ENCODE measurements at places on chromosomes 1 and 21.

- DNase-seq: no peak
Measured at GRCh38 chr1:180402551-180402950, 99.8 kb downstream of the ACBD6 start.

- no peak for DNase-seq
Measured at GRCh38 chr1:34776911-34777310, 4.1 kb upstream of the GJB3 start.

DNA sequence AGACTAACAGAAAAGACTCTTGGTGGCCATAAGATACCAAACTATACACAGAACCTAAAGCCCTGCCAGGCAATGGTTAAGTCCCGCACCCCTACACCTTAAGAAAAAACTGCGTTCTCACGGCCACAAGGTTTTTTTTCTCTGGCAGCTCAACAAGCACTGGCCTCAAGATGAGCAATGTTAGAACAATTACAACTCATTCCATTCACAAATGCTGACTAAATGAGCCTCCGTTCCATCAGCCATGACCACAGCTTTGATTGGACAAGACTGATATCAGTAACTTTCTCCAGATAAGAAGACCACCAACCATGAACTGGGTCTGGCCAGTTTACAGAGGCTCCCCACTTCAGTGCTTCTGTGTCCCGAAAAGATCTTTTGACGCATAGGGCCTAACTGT lies 31.9 kb downstream of the SEC16B start:
- DNase-seq: no peak

DNA sequence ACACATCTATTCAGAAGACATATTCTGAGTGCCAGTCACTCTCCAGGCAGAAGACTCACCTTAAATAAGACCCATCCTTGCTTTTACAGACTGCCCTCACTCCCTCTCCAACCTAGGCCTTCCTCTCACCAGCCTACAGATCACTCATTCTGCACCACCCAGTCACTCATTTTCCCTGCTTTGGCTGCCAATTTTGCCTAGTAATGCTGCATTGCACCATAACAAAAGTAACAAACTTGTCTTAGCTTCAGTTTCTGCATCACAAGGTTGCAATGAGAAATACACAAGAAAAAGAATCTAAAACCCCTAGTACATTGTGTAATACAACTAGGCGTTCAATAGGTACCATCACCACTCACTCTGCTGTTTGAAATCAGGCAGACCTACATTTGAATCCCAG lies 292.4 kb downstream of the PLPP3 start:
- DNase-seq: no peak

GRCh38 chr1:225840223-225840610 lies 30.3 kb downstream of the EPHX1 start:
- DNase-seq: no peak

- no peak for DNase-seq
Measured at GRCh38 chr1:116944613-116945012, 34.9 kb downstream of the PTGFRN start.

- DNase-seq: no peak
Measured at GRCh38 chr1:63674865-63675419, 81.7 kb downstream of the PGM1 start.

- DNase-seq: no peak
Measured at GRCh38 chr1:199482426-199482825, 545.1 kb upstream of the NR5A2 start.

DNA sequence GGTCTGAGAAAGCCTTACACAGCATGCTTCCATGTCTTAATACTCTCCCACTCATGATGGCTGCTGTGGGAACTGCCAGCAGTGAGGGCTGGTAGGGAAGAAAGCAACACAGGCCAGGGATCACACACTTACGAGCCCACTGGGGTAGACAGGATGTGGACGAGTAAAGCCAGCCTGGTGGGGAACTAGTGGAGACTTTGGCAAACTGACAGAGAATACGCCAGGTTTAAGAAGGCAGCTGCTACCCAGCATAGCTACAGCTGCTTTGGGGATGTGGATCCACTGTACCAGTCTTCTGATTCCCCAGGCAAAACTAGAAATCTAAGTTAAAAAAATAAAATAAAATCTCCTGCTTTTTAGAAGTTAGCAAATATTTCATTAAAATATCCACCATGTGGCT lies 664.0 kb downstream of the SMYD3 start:
- no peak for DNase-seq

DNA sequence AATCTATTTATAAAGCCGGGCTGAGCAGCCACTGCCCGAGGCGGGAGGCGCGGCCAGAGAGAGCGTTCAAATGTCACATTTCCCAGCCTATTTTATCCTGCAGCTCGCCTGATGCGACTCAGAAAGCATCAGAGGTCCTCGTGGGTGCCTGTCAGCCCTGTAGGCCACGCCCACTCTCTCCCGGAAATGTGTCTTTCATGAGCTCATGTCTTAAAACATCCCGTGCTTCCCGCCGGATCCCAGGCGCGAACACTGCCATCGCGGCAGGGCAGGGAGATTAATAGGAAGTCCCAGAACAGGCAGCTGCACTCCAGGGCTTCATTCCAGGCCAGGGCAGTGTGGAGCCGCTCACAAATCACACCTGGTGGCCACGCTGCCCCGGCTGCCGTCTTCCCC lies 117.5 kb downstream of the PRDM16 start:
- no peak for DNase-seq

- no peak for DNase-seq
Measured at GRCh38 chr1:52424231-52424636, 19.8 kb downstream of the PRPF38A start.

DNA sequence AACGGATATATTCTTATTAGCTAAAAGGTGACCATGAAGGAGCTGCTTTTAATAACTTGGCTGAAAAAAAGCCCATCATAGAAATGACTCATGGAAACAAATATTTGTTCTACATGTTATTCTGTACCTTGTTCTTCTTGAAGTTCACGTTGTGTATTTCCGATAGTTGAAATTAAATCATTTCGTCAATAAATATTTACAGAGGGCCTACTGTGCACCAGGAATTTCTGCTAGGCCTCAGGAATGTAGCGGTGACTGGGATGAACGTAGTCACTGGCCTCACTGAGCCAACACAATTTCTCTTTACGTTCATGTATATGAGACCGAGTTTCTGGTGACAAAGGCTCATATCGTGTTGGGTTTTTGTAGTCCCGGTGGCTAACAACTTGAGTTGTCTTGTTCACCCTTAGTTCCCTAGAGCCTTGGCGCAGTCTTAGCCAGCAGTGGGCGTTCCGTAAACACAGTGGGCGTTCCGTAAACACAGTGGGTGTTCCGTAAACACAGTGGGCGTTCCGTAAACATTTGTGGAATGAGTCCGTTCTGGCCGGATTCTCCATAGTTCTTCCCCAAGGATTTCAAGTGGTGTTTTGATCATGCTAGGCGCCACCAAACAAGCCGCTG lies 53.2 kb upstream of the VAMP3 start:
- no peak for DNase-seq

DNA sequence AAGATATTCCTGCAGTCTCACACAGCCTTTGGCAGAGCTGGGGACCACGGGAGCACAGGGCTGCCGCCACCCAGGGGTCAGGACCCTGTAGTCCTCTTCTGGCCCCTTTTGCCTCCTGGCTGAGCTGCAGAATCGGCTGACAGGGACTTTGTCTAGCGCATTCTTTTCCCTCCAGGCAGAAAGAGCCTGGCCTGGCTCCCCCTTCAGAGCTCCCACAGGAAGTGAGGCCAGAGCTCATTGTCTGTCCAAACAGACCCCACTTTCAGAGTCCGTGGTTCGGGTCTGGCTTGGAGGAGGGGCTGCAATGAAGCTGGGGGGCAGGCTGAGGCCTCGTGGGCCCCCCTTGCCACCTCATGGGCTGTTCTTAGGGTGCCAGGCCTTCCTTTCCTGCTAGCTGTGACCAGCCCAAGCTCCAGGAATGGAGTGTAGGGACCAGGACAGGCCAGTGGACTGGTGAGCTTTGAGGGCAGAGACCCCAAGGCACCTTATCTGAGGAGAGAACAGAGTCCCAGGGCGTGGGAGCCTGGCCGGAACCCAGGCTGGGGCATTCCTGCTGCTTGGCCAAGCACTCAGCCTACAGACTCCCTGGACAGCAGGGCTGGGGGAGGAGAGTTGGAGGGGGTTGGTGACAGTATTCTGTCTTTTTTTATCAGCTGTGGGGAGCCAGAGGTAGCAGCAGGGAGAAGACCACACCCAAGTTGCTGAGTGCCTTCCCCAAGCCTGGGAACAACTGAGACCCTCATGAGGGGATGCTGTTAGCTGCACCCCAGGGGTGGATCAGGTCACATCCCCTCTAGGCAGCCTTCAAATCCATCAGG lies 4.7 kb downstream of the CELSR2 start:
- peak; percentile 64 for DNase-seq

- no peak for DNase-seq
Measured at GRCh38 chr1:235021321-235021720, 107.3 kb downstream of the TOMM20 start.
